Fibroblast of skin of left quadriceps (primary cell): ENCODE measurements at places on chromosomes 1 and 21.

GRCh38 chr1:95888941-95889390, 655.0 kb downstream of the RWDD3 start:
- no peak for DNase-seq

- no peak for DNase-seq
These were observed 29.9 kb downstream of the FUBP1 start for GRCh38 chr1:77948841-77949424.

GRCh38 chr1:230043081-230043480, 24.0 kb upstream of the GALNT2 start:
- DNase-seq, result no peak

- DNase-seq, result no peak
These were observed 25.7 kb downstream of the EPHA10 start for GRCh38 chr1:37739222-37739621.

DNA sequence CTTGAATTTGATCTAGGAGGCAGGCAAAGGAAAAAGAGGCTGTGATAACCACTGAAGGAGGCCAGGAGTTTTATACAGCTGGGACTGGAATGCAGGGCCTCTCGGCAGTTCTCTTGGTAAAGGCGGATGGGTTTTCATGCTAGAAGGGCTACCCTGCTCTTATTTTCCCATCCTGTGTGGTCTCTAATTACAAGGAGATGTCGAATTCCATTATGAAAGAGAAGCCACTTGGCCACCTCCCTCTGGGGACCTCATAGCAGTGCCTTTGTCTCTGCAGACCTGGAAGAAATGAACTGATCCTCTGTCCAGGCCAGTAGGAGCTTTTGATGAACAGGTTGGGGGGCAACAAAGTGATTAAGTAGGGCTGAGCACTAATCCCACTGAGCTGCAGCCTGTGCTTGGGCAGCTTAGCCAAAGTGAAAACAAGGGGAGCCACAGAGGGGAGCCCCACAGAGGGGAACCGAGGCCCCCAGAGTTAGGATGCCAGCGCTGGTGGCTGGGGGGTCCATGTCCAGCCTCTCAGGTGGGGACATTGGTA, 42.2 kb upstream of the BCAR3 start:
- DNase-seq, result no peak

- peak; percentile 16 for DNase-seq
These were observed 291.8 kb downstream of the DISC1 start for GRCh38 chr1:231918239-231919015.

GRCh38 chr1:159163614-159164228, 7.7 kb upstream of the CADM3 start:
- DNase-seq, result no peak

DNA sequence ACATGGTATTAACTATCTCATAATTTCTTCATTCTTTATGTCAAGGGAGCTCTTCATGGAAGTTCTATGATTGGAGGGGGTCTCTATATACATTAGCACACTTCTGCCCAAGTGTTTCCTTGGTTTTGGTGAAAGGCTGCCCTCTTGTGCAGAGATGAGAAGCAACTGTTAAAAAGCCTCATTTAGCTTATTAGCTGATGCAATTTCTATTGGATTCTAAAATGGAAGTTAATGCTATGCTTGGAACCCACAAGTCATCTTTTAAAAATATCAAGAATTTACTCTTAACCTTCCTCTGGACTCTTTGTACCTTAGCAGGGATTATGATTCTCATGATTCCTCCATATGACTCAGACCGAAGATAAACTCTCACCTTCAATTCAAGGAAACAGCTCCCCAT, 328.9 kb downstream of the PTBP2 start:
- peak; percentile 44 for DNase-seq

DNA sequence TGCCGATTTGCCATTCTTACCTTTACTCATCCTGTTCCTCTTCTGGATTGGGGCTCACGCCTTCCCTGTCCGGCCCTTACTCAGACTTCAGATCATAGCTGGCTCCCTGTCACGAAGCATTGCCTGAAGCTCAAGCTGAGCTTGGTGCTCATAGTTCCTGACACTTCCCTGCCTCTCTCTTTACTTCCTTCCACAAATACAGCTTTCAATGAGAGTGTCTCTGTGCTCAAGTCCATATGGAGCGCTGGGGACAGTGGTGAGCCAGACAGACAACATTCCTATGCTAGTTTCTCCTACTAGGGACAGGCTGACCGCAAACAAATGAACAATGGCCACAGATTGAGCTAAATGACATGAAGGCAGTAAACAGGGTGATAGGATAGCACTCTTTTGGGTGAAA, 38.1 kb downstream of the HHAT start:
- DNase-seq, result no peak

DNA sequence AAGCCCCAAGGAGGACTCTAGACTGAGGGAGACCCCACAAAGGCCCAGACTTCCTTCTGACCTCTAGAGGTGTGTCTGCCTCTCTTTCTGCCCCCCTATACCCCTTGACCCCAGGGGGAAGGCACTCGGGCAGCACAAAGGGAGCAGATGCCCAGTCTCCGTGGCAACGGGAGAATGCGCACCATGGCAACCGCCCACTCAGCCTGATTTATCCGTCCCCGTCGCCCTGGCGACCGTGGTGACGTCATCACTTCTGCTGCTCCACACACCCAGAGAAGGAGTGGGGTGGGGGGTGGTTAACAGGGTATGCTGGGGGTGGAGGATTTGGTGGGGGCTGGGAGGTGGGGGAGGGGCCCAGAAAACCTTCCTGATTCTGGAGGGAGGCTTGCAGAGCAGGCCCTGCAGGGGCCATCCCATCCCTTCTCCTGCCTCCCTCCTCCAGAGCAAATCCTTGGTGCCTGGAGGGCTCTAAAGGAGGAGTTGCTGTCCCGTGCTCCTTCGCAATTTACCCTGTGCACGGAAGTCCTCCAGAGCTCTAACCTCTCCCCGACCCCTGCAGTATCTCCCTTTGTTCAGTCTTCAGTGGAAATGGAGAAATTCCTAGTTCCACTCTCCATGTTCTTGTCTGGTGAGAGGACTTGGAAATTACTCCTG, 6.3 kb downstream of the CELF3 start:
- peak; percentile 6 for DNase-seq

DNA sequence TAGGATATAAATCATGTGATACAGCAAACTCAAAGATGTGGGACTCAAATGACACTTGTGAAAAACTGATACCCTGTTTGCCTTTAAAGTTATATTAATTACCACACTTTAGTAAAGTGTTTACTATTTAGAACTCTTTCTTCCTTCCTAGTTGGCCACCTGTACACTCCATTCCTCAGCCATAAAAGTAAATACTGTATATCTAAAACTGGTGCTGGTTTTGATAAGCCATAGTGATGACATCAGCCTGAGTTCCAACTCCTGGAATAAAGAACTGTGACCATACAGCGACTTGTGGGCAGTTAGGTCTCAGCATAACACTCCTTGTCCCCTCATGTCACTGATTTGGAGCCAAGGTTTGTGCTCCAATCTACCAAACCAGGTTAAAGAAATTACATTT, 2.8 kb downstream of the PTGER3 start:
- no peak for DNase-seq
